ENCODE measurements at places on chromosomes 4 and X.

DNA sequence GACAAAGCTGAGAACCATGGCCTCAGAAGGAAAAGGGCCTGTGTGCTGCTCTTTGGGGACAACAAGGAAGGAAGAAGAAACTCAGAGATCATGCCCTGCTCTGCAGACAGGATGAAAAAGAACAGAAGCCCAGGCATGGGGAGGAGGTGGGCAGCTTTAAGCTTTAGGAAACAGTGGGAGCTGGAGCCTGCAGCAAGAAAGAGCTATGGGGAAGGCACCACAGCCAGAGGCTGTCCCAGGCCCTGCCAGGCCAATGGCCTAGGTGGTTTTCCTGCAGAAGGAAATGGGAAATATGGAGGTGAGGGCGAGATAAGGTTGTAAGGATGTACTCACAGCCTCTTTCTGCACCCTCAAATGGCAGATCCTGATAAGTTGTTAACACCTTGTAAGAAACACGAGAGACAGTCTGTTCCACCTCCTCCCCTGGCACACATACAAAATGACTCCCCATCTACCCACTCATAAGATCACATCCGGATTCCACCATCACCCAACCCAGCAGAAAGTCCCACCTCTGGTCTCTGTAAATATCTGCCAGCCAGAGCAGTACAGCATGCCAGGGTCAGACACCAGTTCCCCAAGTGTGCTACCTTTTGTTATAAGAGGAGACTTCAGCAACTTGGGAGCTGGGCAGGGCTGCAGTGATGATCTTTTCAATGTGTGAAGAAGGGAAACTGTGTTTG is 105.2 kb downstream of the RTL5 start:
- DNase-seq: no peak

DNA sequence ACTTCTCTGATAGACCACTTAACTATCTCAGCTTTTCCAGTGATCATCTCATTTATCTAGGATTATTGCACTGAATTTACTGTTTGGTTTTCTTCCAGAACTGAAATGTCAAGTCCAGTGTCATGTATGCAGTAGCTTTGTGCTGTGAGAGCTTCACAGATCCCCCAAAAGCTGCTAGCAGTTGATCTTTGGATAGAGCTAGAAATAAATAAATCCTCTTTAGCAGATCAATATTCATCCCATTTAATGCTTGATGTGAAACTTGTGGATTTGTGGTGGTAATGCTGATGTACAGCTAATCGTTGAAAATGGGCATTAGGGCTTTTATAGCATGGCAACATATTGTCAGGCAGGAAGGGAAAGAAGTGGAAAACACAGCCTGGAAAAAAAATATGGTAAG is 509.6 kb upstream of the FAM241A start:
- no peak for DNase-seq

DNA sequence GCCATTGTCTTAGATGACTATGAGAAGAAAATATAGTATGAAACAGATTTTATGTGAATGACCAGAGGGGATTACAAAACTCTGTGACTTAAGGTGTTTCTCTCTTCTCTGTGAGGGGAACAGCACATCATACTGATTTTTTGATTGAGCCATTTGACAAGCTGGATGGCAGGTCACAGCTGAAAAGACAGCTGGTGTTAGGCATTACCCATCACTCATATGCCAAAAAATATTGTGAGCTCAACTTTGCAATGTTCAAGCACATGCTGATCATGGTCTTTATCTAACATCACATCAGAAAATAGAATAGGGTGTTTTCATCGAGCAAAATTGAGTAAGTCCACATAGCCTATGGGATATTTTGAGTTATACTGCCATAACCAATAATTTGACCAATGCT is 86.7 kb upstream of the TECRL start:
- DNase-seq: no peak

DNA sequence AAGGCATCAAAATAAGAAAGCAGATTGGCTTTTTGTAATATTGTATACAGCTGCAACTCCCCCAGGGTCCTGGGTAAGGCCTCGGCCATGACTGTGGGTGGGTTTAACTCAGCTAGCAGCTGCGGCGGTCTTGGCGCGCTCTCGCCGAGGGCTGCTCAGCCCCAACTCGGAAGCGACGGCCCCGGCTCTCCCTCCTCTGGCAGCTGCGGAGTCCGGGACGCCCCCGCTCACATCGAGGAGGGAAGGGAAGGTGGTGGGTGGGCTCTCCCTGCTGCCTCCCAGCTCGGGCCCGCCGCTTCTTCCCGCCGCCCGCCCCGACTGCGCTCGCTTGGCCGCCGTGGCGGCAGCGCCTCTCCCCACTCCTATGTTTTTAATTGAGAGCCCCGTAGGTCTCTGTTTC is 51.2 kb downstream of the GPR50 start:
- no peak for DNase-seq

- no peak for DNase-seq
Observed at GRCh38 chr4:126268106-126268505, 953.4 kb downstream of the FAT4 start.

DNA sequence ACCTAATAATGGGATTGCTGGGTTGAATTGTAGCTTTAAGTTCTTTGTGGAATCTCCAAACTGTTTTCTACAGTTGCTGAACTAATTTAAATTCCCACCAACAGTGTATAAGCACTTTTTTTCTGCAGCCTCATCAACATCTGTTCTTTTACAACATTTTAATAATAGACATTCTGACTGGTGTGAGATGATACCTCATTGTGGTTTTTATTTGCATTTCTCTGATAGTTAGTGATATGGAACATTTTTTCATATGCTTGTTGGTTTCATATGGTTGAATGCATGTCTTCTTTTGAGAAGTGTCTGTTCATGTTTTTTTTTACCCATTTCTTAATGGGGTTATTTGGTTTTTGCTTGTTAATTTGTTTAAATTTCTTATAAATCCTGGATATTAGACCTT is 1718.9 kb downstream of the C4orf33 start:
- DNase-seq: no peak
